ENCODE measurements at places on chromosomes 3 and 15.

- no peak for DNase-seq
Measured at GRCh38 chr3:61809879-61810278, 248.5 kb downstream of the PTPRG start.

GRCh38 chr15:77440378-77440999, 19.8 kb downstream of the HMG20A start:
- DNase-seq = no peak

DNA sequence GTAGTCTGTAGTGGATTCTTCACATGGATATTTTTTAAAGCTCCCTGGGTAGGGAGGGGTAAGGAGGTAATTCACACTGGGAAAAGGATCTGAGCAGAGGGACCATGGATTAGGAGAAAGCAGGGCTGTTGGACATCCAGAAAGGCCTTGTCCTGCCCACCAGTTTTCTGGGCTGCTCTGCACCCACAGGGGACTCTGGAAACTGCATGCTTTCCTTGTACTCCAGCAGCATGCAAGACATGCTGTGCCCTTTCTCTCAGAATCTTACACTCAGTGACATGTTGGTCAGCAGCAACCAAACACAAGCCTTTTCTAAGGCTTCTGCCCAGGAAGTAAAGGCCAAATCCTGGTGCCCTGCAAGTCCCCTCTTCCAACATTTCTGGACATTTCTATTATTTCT, 2.5 kb upstream of the FBN1 start:
- DNase-seq = no peak

- DNase-seq = no peak
Measured at GRCh38 chr3:81251096-81251495, 510.3 kb downstream of the GBE1 start.

- no peak for DNase-seq
Measured at GRCh38 chr3:89025185-89025584, 82.2 kb upstream of the EPHA3 start.

DNA sequence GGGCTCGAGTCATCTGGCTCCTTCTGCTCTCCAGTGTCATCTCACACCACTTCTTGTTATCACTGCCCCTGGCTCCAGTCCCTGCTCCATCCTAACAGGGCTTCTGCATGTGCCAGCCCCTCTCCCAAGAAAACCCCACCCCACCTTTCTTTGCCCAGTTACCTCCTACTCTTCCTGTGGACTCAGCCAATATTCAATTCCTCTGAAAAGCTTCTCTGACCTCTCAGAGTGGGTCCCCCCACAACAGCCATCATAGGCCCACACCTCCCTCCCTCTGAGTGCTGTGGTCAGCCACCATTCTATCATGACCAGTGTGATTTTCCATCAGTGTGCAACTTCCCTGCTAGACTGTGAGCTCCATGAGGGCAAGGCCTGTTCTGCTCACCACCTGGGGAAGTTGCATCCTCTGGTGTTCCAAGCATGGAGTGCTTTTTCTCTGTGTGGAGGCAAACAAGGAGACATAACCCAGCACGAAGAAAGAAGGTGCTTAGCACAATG, 71.6 kb downstream of the ADCY5 start:
- no peak for DNase-seq

DNA sequence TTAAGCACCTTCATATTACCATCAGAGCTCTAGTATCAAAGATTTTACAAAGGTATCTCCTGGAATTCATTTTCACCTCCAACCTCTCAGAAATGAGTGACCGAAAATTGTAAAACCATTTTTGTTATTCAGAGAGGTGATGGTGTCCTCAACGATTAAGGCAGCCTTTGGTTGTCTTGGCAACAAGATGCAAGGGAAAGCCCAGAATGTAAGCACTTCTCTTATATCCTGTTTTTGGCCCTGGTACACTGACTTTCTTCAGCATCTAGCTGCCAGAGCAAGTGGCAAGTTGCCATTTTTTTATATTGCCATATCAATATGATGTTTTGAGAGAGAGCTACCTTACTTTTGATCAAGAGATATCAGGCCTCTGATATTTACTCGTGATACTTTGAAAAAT, 384.9 kb upstream of the NECTIN3 start:
- no peak for DNase-seq

- DNase-seq = no peak
Measured at GRCh38 chr3:82128271-82128670, 366.8 kb upstream of the GBE1 start.

- DNase-seq = peak; percentile 0
Measured at GRCh38 chr15:55774113-55774970, 31.4 kb upstream of the PRTG start.

DNA sequence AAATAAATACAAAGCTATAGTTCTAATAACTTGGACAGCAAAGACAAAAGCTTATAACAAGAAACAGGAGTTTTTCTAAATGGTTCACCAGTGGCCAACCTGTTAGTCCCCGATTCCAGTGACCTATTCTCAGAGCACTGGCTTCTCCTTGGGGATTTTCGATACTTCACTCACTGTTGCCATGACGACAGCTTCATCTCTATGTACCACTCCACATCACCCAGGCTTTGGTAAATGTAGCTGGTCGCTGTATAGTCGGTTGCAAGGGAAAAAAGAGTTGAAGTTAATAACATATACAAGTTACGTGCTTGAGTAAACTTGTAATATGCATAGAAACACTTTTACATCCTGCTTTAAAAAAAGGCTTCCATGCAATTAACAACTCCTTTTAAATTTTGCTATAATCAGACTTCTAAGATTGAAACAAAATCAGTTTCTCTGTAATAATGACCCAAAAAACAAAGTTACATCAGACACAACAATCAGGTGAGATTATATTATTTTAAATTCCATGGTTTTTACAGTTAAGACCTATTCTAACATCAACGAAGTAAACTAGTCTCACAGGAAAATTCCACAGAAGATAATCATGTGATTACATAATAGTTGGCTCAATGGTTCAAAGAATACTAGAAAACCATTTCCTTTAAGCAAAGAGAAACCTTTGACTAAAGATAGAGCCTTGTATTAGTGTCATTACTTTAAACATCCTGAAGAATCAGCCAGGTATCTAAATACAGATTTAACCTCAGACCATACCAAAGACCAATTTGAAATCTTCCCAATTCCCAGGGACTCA, 2.9 kb downstream of the CCNL1 start:
- no peak for DNase-seq

- DNase-seq = peak; percentile 23
Measured at GRCh38 chr3:108914774-108915641, 38.7 kb downstream of the GUCA1C start.

DNA sequence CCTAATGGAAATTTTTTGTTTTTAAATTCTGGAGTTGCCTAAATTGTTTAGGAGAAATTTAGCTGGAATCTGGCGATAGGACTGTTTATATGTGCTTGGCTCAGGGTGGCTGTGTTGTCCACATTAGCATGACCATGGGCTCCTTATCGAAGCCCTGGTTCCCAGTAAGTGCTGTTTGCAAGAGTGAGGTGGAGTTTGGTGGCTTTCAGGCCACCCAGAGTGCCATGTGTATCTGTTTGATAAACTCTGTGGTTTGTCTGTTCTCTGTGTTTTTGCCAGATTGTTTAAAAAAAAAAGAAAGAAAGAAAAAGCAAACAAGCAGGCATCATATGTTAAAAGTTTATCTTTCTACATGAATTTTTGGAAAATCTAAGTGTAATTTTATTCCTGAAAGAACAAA, 51.5 kb downstream of the PLCL2 start:
- DNase-seq = no peak

GRCh38 chr15:90701880-90702630, 15.1 kb upstream of the BLM start:
- DNase-seq = no peak

- DNase-seq = no peak
Measured at GRCh38 chr15:52148403-52148802, 35.8 kb upstream of the BCL2L10 start.

DNA sequence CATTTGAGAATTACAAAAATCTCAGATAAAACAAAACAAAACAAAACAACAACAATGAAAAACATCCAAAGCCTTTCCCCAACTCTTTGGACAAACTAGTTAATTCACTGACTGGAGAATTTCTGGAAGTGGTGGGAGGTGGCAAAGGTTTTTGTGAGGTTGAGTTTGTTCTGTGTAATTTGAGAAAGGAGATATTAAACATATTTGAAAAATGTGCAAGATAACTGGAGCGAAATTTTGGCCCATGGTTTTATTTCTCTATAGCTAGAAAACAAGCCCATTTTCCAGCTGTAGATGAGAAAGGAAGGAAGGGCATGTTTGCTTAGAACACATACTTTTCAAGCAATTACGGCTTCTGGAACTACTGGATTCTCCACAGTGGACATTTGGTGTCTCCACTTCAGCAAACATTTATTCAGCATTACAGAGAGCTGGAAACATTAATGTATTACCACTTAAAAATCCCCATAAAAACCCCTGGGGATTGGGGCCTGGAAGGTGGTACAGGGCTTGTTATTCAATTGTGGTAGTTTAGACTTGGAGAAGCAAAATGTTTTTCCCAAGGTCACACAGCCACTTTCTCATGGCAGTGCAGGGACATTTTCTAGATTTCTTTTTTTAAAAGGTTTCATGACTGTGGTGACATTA, 135.8 kb downstream of the THSD4 start:
- no peak for DNase-seq

DNA sequence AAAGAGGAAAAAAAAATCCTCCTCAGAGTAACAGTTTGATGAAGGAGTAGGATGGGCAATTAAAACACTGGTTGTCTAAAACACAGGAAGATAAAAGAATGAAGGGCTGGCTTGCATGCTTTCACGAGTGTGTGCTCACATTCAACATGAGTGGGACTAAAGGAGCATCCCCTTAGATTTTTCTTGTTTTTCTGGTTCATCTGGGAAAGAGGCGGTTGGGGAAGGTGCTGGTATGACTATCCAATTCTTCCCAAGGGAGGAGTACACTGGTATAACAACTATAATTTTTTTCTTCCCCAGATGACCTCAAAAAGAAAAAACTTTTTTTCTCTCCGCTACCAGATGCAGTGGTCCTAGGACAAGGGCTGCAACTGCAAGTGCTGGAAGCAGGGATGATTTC, 143.7 kb downstream of the MYO9A start:
- DNase-seq = no peak

DNA sequence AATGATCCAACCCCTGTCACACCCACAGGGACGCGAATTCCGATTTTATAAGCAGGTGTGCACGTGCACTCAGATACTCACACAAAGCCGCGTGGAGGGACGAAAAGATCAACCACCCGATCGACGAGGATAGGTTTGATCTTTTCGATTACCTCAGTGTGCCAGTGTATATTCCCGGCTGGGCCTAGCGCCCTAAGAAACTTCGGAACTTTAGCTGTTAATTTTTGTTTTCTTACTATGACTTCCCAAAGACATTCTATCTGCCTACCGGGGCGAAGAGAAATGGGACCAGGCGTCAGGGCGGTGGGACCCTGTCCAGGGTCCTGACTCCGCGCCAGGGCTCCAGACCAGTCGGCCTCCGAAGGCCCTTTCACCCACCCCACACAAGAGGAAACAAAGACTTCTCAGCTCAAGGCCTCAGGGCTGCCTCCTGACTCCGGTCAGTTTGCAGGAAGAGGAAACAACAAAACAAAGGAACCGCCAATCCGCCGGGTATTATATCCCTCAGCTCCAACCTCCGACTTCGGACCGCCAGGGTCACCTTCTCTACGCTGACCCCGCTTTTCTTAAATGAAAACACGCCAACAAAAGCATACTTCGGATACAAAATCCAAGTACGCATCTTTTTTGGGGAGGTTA, 6.8 kb downstream of the ONECUT1 start:
- no peak for DNase-seq

GRCh38 chr3:106529738-106530137, 660.9 kb upstream of the CBLB start:
- no peak for DNase-seq

DNA sequence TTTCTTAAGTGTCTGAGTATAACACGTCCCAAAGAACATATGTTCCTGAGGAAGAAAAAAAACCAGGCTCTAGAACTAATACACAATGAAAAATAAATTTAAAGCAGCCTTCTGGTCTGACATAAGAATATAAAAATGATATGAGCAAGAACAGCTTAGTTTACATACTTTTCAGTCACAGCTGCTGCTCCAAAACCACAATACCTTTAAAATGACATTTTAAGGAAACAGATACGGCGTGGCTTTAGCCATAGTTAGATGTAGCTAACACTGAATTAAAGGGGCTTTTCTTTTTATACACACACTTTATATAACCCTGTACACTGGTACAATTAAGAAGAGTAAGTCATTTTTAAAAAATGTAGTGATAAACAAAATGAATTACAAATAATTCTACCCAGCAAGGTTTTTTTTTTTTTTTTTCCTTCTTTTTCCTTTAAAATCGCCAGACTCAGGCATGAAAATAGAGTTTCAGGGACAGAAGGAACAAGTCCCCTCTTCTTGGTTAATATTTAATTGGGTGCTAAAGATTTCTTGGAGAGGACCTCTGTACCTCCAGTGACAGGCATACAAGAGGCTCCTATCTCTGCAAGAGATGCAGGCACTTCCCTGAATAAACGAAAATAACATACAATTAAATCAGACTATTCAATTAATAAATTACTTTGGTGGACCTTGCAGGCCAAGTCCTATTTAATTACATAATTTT, 265.6 kb downstream of the FOXP1 start:
- no peak for DNase-seq

GRCh38 chr3:104154896-104155295, 1211.8 kb upstream of the ALCAM start:
- DNase-seq = no peak

- DNase-seq = no peak
Measured at GRCh38 chr3:195766671-195767070, 45.1 kb downstream of the MUC4 start.
